ENCODE measurements at places on chromosomes 7 and 10.

- no peak for DNase-seq
Measured at GRCh38 chr10:7389346-7389745, 21.5 kb downstream of the SFMBT2 start.

- no peak for DNase-seq
Measured at GRCh38 chr7:136034132-136034531, 57.0 kb upstream of the MTPN start.

DNA sequence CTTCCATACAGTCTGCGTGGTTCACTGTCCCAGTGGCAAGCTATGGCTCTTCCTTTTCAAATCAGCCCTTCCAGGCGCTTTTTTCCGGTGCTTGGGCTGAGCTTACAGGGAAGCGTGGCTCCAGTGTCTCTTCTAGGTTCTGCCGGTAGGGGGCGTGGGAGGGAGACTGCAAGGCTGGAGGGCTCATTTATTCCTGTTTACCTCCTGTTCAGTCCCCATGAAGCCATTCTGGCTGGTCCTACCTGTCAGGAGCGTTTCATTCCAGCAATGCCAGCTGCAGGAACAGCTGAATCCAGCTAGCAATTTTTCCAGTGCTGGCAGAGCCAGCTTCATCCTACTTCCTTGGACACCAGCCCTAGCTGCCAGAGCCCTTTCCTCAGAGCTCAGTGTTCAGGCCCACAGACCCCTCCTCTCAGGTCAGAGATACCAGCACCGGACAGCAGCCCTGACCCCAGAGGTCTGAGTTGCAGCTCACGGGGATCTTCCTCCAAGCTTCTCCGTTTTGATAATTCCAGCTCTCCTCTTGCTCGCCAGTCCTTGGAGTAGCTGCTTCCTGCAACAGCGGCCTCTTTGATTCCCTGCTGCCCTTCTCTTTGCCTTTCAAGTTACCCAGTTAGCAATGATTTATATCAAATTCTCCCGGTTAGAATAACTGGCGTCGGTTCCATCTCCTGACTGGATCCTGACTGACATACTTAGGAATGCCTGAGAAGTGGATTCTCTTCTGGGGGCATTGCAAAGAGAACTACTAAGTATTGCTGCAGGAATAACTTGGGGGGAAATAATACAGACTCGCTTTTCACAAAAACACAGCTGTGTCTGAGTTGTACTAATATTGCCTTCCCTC is 129.8 kb downstream of the FRMD4A start:
- DNase-seq, result no peak

GRCh38 chr7:5755704-5756504 is 25.6 kb downstream of the RNF216 start:
- peak; percentile 91 for DNase-seq

DNA sequence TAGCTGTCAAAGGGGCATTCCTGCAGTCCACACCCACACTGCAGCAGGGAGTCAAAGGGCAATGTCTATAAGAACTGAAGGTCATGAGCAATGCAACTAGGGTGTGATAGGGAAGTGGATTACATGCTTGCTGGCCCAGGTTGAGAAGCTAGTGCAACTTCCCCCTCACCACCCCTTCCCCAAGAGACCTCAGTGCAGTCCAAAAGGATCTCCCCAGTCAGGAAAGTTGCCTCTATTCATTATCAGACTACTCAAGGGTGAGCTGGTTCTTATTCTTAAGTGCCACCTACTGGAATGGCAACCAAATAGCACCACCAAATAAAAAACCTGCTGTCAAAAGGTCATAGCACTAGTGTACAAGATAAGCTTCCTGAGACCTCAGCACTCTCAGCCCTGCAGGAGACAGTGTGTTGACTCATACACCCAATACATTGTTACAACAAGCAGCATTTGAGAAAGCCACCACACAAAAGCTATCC is 28.2 kb downstream of the MTERF1 start:
- no peak for DNase-seq

DNA sequence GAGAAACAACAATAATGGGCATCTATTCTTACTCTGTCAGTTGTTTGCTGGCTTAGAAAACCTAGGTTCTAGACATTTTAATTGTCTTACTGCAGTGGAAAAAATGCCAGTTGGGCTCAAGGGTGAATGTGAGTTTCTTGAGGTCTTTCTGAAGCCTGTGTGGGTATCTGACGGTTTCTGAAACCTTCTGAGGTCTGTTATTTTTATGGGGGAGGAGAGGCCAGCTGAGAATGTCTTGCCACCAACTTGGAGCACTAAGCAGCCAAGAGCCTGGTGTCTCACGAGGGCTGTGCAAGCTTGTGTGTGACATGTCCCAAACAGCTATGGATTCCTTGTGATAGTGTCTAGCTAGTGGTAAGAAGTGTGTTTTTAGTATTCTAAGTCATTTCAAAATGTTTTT is 24.2 kb upstream of the DDC start:
- no peak for DNase-seq

- no peak for DNase-seq
Measured at GRCh38 chr7:104327534-104327933, 869 bp upstream of the LHFPL3 start.

GRCh38 chr7:22702516-22702915 is 24.5 kb upstream of the IL6 start:
- DNase-seq, result no peak

DNA sequence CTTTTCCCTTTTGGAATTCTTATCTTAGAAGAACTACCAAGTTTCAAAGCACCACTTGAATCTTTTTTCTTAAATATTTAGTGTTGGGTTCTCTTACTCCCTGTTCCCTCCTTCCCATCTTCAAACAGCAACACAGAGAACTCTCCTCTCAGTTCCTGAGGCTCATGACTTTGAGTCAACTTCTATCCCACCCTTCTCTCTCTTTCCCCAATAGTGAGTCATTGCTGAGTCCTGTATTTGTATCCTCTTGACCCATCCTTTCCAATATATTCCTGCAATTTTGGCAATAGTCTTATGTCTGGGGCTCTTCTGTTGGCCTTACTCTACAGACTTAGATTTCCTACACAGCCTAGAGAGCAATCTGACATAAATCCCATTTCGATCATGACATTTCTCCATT is 20.8 kb upstream of the JCAD start:
- no peak for DNase-seq

DNA sequence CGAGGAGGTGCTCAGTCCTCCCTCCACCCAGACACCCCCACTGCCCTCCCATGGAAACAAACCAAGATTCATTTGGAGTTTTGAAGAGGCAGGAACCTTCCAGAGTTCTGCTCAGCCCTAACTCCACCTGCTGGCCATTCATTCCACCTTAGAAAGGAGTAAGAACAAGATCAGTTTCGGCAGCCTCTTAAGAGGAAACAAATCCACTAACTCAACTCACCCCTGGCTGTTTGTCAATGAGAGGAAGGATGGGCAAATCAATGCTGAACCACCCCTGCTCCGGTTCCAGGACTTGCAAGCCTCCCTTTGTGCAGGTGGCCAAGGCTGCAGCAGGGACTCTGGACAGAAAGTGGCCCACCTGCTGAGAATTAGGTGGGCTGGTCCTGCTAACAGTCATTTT is 26.2 kb downstream of the CCDC3 start:
- DNase-seq, result no peak

DNA sequence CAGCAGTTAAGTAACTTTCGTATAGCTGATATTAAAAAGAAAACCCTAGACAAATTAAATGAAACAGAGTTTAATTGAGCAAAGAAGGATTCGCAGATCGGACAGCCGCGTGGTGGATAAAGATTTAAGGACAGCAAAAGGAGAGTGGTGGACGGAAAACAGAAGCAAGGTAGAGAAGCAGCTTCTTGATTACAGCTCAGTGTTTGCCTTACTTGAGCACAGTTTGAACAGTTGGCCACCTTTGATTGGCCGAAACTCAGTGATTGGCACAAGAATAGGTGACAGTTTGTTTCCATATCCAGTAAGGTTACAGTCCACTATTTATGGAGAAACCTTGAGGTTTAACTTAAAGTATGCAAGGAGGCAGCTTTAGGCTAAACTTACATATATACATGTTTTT is 231.7 kb downstream of the GALNT17 start:
- DNase-seq, result no peak

DNA sequence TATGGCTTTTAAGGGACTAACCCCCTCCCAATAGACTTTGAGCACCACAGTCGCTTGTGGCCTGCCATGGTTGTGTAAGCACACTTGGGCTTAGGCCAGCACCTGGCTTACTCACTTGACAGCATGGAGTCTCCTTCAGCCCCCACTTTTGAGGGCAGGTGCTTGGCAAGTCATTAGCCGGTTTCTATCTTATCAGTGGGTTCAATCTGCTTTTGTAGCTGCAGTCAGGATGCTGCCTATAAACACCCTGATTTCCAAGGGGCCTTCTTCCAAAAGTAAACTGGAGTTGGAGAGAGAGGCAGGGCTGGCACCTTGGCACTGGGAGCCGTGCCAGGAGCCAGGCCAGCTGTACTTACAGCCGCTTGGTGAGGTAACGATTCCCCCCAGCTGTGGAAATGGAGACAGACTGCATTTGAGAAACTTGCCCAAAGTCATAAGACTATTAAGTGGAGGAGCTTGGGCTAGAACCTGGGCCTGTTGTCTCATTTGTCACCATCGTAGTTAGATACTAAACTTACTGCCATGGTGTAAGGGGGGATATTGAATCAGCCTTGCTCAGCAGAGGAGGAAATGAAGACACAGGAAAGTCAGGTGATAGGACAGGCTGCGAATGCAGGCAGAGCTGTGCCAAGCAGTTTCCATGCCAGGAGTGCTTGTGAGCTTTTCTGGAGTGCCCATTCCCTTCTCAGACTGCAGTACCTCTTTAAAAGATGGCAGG is 92.2 kb upstream of the EFCAB10 start:
- no peak for DNase-seq

DNA sequence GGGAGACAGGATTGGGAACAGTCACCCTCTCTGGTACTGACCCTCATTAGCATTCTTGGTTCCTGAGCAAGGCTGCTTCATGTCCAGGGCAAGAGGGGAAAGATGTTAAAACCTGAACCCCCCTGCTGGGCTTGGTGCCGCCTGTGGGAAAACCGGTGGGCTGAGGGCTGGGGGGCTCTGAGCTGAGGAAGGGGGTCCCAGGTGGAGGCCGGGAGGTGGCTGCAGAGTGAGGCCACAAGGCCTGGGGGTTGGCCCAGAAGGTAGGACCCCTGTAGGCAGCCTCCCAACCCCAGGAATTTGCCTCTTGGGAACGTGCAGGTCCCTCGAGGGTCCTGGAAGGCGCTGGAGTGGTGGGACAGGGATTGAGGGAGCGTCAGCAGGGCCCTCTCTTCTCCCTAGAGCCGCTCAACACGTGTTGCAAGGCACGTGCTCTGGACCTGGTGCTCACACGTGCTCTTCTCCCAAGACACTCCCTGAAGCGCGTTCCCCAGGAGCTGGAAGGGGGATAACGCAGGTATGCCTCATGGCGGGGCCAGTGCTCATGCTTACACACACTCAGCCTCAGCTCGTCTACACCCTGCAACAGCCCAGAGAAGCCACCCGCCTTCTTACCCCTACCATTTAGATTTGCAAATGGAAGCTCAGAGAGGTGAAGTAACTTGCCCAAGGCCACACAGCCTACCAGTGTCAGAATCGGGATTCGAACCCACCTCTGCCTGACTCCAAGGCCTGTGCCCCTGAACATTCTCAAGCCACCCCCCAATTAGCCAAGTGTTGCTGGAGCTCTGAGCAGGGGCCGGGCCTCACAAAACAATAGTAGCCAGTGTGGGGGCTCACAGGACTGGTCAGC is 64.4 kb downstream of the LHPP start:
- DNase-seq, result no peak

- no peak for DNase-seq
Measured at GRCh38 chr10:119931871-119932270, 39.3 kb downstream of the SEC23IP start.

DNA sequence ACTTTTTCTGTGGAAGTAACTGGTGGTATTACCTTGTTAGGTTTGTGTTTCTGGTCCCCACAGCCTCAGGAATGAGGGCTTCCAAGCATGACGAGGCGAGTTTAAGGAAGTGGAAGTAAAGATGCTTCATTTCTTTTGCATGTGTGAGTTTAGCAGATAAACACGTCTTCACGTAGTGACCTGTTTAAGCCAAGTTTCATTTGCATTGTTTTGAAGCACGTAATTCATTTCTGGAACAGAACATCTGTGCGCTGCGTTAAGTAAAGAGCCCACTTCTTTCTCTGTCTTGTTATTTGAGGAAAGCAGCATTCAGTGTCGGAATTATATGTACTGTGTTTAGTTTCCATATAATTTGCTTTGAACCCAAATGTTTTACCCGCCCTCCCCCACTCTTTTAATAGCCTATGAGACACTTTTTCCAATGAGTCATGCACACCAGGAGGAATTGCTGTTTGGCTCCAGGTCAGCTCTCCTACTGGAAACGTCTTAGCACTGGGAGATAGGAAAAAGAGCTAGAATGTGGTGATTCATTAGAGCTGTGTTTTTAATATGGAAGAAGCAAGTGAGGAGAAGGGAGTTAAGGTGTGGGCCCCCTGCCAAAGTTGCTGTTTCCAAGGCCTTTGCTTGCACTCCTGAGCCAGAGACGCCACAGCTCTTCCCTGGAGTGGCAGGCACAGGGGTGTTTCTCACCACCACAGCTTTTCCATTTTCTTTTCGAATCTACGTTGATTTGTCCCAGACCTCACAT is 36.7 kb downstream of the BTBD16 start:
- DNase-seq, result peak; percentile 94

GRCh38 chr7:1898628-1899185 is 228.6 kb downstream of the ELFN1 start:
- no peak for DNase-seq

- no peak for DNase-seq
Measured at GRCh38 chr7:42469341-42469740, 232.3 kb upstream of the GLI3 start.

GRCh38 chr10:63520500-63521415 is at the start of gene REEP3:
Gene REEP3, plus strand, starts transcription at chr10:63521401. Its CDS starts 145 bp downstream, at chr10:63521546.
- peak; percentile 66 for DNase-seq

All from fibroblast of gingiva (primary cell).